ENCODE measurements at places on chromosomes 6 and 20.

- no peak for DNase-seq
These were observed 476.7 kb upstream of the EPHA7 start for GRCh38 chr6:93896081-93896480.

DNA sequence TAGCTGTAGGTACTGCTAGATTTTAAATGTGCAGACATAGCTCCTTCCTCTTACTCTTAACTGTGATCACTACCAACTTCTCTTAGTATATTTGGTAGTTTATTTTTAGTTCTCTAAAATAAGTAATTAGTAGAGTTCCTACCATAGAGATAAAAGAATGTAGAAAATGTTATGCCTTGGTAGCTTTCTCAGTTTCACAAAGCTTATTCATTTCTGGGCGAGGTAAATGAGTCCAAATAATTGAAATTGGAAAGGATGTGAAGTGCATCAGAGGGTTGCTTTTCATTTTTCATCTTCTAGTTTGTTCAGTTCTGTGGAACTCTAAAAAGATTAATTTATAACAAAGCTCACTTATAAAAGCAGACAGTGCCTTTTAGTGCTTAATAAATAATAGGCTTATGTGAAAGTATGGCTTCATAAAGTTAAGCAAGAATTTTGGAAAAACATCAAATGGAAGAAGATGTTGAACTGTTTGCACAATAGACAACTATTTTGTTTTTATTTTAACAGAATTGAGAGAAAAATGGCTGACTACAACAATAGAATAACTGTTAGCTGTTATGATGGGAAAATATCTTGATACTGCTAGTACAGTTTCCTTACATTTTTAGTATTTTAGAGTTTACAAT, 303.7 kb downstream of the UTRN start:
- no peak for DNase-seq

- no peak for DNase-seq
These were observed 18.0 kb downstream of the FOXO3 start for GRCh38 chr6:108578595-108579327.

- DNase-seq = no peak
These were observed 1.2 kb upstream of the HDDC2 start for GRCh38 chr6:125302840-125303511.

DNA sequence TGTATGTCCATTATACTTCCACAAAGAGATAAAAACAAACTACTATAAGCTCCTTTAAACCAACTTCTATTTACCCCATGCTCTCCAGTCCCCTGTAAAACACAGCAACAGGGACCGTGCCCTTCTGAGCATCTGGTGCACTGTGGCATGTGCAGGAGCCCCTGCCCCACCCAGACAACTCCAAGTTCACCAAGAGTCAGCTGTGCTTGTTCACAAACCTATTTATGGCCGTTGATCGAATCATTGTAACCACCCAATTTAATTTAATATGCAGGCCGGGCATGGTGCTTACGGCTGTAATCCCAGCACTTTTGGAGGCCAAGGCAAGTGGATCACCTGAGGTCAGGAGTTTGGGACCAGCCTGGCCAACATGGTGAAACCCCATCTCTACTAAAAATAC, 13.7 kb upstream of the BLCAP start:
- DNase-seq = no peak

DNA sequence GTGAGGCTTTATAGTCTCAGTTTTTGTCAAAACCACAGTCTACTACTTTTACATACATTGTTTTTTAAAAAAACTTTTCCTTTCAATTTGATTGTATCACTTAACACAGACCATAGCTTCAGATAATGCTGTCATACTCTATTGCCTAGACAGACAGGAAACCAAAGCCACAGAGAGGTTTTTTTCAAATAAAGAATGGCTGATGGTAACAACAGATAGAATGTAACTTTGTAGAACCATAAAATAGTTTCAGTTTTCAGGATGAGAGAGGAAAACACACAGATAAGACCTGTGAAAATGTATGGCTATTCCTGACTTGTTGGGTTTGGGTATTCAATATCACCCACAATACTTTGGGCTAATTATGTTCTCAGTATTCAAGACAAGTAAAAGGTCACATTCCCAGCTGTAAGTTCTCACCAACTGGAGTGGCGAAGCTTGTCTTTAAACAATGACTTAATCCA, 94.0 kb downstream of the ADGRG6 start:
- DNase-seq = no peak

- no peak for DNase-seq
These were observed 962 bp downstream of the DDX27 start for GRCh38 chr20:49219924-49220831.

- DNase-seq = no peak
These were observed 1.6 kb downstream of the MYLIP start for GRCh38 chr6:16130437-16130891.
